Lung (tissue), 17 donors: ENCODE measurements at places on chromosomes 13 and 19. TPM values are rescaled to one million over a fixed set of nuclear protein-coding genes. Genes with fewer than 3 reads are reported as not detected.
A peak's percentile ranks its signal among the peaks of the same experiment; 100 is the strongest.

CCDC70 gene
- polyA plus RNA-seq, result not detected

IGFL3 gene
- polyA plus RNA-seq, result not detected

COX7A1 gene
- polyA plus RNA-seq, result 24.9 TPM

LILRB1 gene
- polyA plus RNA-seq, result 90.5 TPM

SLC8A2 gene
- 0.14 TPM for polyA plus RNA-seq

UBE2L5 gene
- not detected for polyA plus RNA-seq

CYP4F3 gene
- 1.4 TPM for polyA plus RNA-seq

GRCh38 chr19:32811151-32811550 is 58.4 kb downstream of the SLC7A9 start:
- DNase-seq, result no peak

DNA sequence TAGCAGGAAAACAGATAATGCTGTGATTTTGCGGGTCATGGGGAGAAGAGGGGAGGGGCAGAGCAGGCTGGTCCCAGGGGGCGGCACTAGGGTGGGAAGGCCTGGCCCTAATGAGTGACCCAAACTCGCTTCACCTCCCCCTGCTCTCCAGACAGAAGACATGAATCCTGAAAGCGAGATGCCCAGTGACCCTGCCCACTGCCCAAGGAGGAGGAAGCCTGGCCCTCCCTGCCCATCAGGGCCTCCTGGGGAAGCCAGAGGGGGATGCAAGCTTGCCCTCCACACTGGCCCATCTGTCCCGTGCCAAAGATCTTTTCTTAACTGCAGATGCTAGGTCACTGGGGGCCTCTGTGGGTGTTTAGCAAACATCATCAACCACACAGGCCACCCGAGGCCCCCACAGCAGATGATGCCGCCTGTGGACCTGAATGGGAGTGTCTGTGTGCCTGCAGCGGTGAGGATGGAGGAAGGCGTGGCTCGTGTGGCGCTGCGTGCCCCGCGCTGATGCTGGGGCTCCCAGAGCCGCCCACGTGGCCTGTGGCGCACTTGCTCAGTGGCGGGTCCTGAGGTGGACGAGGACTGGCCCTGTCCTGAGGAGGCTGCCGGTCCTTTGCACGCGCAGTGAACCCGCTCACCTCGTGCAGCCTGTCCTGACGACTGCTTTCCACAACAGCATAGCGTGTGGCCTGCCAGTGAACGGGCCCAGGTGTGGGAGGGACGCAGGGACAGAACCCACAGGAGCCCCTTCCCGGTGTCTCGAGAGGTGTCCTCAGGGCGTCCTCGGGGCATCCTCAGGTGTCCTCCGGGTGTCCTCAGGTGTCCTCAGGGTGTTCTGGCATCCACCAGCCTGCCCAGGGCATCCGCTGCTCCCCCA is 80.5 kb upstream of the MCF2L start:
- DNase-seq, result no peak

- peak; percentile 99 for DNase-seq
Measured at GRCh38 chr13:107642831-107643230, 572.5 kb downstream of the LIG4 start.

DNA sequence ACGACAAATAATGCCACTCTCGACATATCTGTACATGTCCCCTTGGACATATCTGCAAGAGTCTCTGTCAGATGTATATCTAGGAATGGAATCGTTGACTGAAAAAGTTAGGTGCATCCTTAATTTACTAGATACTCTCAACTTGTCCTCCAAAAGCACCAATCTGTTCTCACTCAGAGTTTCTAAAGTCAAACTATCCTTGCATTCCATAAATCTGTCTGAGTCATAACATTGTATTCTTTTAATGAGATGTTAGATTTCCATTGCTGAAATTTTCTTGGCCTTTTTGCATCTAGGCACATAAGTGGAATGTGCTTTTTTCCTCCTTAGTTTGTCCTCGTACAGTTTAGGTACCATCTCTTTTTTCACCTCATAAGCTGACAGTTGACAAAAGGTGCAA is 139.8 kb downstream of the PTPRS start:
- DNase-seq, result no peak

DNA sequence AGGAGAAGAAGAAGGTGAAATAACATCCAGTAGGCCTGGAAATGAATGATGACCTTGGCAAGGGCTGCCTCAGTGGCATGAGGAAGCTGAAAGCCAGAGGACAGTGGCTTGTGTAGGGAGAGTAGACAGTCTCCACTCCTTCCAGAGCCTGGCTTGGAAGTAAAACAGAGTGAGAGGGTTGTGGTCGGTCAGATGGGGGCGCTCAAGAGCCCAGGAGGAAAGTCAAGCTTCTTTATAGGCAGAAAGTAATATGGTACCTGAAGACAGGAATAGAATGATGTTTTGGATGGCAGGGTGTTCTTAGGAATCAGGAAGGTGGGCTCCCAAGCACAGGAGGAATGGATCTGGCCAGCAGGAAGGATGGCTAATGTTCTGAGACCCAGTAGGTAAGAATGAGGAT is 75.1 kb upstream of the TSC22D1 start:
- DNase-seq, result no peak

GRCh38 chr13:47502166-47502565 is 498.9 kb downstream of the SUCLA2 start:
- DNase-seq, result peak; percentile 11

DNA sequence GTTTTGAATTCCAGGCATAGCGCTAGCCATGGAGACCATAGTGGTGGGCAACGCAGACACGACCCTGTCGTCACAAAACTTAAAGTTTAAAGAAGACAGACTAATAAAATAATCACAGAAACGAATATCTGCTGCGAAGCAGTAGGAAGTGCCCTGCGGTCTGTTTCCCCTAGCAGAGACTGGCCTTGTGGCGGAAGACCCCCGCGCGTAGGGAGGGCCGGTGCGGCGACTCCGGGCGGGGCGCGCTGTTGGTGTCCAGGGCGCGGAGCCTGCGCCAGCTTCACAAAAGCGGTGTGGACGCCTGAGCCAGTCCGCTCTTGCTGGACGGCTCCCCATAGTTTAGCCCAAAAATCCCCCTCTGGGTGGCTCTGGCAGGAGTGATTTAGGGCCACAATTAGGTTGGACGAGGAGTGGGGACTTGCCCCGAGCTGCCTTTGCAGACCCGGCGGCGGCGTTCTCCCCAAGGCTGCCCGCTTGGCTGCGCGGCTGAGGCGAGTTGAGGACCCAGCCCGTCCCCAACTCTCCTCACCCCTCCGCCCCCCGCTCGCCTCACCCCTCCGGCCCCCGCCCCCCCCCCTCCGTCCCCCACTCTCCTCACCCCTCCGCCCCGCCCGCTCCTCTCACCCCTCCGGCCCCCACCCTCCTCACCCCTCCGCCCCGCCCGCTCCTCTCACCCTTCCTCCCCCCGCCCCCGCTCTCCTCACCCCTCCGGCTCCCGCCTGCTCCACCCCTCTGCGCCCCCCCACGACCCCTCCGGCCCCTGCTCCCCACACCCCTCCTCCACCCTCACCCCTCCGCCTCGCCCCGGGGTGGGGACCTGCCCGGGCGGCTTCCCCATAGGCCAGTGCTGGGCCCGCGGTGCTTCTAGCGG is 14.2 kb upstream of the LATS2 start:
- peak; percentile 66 for DNase-seq

DNA sequence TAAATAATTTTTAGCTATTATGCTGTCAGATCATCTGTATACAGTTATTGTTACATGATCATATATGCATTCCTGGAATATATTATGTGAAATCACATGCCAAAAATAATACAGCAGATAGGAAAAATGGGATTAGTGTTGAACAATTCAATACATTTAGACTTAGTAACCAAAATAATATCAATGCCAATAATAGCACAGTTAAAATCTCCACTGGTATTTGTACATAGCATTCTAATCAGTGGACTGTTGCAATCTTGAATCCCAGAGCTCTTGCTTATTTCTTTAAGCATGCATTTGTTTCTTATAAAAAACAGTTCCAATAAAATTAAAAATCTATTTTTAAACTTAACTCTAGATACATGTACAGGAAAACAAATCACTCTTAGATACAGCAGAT is 2772.2 kb downstream of the PCDH9 start:
- DNase-seq, result peak; percentile 38

GRCh38 chr13:49409008-49409407 is 34.9 kb downstream of the CAB39L start:
- DNase-seq, result no peak

DNA sequence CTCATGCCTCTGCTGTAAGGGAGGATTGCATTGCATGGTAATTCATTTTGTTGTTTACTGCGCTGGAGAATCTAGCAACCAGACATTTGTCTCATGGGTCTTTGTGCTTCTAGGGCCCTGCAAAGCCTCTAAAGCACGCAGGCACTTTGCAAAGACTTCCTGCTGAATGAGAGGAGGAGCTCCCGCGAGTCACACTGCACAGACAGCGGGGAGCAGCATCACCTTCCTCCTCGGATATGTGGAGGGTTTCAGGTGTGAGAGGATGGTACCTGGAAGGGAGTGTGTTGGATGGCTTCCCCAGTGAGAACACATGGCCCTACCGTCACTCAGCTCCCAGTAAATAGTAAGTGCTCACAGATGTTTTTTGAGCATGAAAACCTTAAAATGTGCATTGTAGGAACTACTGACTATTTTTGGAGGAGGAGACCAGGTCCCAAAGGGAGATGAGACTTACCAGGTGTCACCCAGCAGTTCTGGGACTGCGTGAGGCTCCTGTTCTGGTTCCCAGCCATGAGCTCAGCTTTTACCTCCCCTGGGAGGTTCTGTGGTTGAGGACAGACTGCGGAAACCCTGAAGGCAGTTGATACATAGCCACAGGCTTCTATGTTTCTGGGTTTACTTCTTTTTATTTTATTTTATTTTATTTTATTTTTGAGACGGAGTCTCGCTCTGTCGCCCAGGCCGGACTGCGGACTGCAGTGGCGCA is 278.0 kb downstream of the FGF9 start:
- DNase-seq, result no peak

DNA sequence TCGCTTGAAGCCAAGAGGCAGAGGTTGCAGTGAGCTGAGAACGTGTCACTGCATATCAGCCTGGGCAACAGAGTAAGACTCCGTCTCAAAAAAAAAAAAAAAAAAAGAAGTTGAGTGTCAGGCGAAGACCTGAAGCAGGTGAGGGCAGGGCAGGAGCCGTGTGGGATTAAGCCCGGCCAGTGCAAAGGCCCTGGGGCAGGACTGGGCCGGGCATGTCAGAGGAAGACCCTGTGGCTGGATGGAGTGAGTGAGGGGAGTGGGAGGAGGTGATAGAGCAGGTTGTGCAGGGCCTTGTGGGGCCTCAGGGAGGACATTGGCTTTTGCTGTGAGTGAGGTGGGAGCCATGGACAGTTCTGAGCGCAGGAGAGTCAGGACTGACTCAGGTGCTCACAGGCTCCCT is 47.9 kb downstream of the TMED1 start:
- DNase-seq, result no peak

DNA sequence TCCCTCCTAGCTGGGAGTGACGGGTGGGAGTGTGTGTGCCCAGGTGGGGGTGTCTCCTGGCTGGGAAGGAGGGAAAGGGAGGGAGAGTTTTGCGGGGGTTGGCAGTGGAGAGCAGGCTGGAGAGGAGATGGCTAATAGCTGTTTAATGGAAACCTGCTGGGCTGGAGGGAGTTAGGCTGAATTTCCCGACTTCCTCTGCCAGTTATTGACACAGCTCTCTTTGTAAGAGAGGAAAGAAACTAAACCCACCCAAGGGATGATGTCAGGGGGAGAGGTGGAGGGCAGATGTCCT is 10.2 kb upstream of the ILF3 start:
- peak; percentile 59 for DNase-seq

GRCh38 chr19:57771417-57771816 is 1.9 kb downstream of the ZNF586 start:
- no peak for DNase-seq

DNA sequence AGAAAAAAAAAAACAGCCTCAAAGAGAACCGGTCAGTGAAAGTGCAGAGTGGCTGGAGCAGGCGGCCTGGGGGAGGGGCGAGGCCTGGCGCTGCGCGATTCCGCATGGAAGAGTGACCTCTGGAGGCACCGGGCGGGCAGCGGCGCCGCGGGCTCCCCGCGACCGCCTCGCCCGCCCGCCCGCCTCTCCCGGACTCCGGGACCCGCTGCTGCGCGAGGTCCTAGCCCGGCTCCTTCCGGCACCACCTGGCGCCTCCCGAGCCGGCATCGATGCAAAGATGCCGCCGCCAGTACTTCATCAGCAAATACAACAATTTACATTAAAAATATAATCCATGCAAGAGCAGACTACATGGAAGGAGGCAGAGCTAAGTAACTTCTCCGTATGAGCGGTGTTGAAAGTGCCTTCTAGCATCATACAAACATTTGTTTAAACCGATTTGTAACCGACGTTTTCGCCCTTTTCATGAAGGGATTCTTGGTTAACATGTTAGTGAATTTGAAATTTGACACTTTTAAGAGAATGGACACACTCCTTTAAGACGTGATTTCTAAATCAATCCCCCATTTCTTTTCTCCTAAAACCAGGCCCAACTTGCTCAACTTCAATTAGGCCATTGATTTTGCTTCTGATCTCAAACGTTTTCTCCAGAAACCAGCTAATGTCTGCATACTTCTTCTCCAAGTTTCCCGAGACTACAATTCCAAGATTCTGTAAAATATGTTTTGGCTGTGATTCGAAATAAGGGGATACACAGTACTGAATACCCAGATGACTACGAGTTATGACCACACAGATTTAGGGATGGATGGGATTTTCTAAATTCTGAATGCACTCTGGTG is 2.1 kb downstream of the EFNB2 start:
- peak; percentile 89 for DNase-seq

DNA sequence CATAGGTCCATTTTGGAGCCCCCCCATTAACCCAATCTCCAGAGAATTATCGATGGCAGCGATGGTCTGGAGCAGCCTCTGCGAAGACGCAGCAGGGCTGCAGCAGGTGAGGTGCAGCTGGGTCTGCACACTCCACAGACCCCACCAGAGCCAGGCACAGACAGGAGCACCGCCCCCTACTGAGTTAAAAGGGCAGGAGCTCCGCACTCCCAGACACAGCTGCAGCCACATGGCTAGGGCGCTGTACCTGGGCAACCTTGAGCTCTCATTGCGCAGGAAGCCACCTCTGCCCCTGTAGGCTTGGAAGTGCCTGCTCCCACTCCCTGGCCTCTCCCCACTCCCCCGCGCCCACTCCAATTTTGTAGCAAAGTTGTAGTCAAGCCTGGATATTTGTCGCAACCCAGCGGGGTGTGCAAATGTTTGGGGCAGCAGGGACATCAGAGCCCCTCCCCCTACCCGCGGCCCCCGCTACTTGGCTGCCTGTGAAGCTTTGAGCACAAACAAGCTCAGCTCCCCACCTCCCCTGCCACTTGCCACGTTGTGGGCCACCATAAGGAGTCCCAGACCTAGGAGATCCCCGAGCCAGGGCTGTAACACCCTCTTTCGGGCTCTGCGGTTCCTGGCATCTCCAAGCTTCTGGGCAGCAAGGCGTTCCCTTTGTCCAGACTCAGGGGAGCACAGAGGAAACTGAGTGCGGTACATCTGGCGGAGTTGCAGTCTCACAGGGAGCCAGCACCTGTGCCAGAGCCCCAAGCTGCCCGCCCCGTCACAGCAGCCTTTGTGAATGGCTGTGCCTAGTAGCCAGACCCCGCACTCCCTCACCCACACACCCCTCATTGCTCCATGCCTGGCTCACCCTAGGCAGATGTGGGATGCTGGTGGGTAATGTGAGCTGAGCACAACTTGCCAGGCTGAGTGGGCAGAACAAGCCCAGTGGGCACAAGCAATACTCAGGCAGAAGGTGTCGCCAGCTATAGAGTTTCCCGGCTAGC is 949.7 kb upstream of the SLITRK1 start:
- DNase-seq, result no peak
